ENCODE measurements at places on chromosomes 12 and 14.

DNA sequence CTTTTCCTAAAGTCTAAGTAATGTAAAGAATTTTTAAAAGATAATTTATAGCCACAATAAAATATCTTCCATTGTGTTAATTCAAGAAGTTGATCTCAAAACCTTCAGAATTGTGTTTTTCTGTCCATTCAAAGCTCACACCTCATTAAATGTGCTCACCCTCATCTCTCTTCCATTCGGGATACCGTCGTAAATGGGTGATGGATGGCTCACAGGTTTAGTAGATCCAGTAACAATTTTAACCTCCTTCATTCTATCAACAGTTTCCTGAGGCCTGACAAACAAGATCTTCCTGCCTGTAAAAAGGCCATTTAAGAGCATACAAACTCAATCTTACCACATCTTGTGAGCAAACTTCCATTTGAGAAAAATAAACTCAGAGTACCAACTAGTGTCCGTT, 9.4 kb upstream of the FLRT2 start:
- no peak for DNase-seq

DNA sequence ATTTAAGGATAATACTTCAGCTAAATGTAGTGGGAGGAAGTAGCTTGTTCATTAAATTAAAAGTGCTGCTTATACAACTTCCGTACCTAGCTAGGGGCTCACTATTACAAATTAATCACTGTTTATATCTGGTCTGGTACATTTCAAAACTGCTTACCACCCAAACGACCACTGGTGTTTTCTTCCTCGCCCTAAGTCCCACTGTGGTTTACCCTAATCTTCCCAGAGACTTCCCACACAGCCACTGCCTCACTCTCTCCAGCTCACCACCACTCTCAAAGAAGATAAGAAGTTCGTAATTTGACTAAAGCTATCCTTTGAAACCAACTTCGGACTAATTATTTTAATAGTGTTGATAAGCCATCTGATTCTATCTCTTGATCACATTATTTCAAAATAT, 62.6 kb downstream of the PLXNC1 start:
- no peak for DNase-seq

DNA sequence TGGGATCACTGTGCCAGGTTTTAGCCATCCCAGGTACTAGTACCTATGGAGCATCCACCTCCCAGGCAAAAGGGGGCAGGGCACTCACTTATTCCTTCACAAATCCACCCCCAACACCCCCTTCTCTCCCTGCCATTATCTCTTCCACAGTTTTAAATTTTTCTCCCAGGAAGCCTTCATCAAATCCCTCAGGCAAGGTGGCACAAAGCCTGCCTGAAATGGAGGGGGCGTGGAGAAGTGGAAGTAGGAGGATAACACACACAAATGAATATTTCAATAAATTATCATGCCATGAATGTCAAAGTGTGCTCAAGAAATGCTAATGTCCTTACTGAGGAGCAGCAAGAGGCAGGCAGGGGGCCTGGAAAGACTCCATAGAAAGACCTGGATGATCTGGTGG, 4.7 kb upstream of the CHST11 start:
- no peak for DNase-seq

DNA sequence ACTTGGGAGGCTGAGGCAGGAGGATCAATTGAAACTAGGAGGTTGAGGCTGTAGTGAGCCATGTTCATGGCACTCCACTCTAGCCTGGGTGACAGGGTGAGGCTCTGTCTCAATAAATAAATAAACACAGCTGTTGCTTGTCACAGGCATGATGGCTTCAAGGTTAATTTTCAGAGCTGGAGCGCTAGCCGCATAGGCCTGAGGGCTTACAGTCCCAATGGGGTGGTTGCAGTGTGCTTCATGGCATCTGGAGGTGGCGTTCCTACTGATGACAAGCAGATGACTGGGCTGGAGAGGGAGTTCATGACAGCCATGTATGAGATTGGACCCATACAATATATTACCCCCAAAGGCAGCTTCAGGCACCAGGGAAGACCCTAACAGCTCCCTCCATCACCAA, 1.6 kb upstream of the FMNL3 start:
- DNase-seq: no peak

DNA sequence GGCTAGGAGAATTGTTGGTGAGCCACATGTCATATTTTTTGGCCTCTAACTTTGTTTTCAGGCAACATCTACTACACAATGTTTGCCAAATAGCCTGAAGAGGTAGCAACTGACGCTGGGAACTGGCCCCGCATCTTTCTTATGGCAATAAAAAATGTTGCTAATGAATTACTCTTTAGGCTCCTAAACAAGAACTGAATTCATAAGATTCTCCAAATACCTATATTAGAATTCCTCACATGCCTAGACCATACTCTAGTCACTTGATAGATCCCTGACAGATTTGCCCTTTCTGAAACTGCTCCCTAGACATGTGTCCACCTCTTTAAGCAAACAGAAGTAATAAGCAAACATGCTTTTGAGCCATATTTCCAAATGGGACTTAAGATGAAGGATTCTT, 209.0 kb upstream of the ATXN7L3B start:
- DNase-seq: no peak

DNA sequence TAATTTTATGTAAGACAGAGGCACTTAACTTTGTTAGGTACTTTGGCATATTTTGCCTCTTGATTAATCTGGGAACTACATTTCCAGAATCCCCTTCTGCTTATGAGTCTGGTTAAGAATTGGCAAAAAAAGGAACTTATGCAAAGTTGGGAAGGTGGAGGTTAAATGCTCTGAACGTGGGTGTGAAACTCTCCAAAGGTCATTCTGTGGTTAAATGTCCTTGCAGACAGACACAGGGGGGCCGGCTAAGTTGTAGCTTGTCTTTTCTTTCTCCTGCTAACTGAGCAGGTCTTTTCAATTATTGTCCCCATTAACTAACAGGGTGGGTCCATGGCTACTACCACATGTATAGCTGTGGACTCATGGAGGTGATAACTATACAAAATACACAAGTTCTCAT, 248.6 kb upstream of the NOVA1 start:
- DNase-seq: no peak

- no peak for DNase-seq
These were observed 20.7 kb downstream of the NT5DC3 start for GRCh38 chr12:103820361-103820760.

Data from activated T-helper 1 cell treated with anti-CD3 and anti-CD28 coated beads, Interleukin-2, amount 50 U/mL, for 16 hours (primary cell).